Fibroblast of the conjunctiva (primary cell): ENCODE measurements at places on chromosomes 11 and 22.

GRCh38 chr11:72574548-72575460 is 99.4 kb downstream of the PDE2A start:
- DNase-seq: no peak

GRCh38 chr11:108933630-108934029 is 268.8 kb downstream of the DDX10 start:
- DNase-seq: no peak

GRCh38 chr11:123531325-123531724 is 101.3 kb downstream of the GRAMD1B start:
- no peak for DNase-seq

DNA sequence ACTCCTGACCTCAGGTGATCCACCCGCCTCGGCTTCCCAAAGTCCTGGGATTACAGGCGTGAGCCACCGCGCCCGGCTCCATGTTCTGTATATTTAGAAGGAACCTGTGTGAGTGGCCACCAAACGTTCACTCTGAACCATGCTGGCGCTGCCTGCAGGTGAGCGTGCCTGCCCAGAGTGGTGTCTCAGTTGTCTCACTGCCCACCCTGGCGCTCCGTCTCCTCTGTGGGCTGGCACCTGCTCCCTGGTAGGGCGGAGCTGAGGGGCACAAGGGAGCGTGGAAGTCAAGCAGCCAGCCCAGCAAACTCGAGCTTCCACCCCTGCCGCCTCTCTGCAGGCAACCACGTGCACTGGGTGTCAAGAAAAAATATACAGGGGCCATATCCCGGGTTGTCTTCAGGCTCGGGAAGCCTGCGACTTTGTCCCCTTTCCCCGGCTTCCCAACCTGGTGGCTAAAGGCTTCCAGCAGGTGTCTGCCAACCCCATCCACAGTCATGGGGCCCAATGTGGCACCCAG is 16.7 kb downstream of the TXN2 start:
- DNase-seq: no peak

DNA sequence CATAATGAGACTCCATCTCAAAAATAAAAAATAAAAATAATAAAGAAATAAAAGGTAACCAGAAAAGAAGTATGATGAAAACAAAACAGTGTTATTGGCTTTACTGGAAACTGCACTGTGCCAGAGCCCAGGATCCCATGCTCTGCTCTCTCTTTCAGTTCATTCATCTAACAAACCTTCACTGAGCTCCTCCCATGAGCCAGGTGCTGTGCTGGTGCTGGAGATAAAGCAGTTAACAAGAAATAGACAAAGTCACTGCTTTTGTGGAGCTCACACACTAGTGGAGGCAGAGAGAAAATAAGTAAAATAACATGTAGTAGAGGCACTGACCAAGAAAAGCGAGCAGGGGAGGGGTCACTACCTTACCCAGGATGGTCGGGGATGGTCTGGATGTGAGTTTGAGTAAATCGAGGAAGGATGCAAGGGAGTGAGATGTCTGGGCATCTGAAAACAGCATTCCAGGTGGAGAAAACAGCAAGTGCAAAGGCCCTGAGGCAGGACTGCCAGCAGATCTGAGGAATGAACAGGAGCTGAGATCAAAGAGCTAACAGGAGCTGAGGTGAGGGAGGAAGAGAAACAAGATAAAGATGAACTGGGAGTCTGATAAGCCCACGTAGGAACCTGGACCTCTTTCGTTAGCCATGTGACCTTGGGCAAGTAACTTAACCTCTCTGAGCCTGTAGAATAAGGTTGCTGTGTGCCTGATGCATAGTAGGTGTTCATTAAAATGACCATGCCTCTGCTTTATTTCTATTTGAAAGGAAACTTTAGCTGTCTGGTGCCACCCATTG is 31.3 kb upstream of the CD82 start:
- DNase-seq: no peak

DNA sequence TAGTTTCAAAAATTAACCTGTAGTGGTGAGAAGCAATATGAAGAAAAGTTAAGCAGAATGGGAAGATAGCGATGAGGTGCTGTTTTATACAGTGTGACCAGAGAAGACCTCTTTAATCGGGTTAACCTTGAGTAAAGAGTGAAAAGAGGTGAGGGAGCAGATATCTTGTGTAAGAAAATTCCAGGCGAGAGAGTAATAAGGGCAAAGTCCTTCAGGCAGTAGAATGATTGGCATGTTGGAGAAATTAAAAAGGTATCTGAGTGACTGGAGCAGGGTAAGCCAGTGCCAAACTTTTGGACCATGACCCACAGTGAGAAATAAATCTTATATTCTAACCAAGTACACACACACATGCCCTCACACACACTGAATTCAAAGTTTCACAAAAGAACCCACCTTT is 374.7 kb upstream of the LARGE1 start:
- no peak for DNase-seq

GRCh38 chr11:15775015-15775541 is 581.3 kb downstream of the SOX6 start:
- no peak for DNase-seq
